ENCODE measurements at places on chromosomes 7 and 10.
A peak's percentile ranks its signal among the peaks of the same experiment; 100 is the strongest.

DNA sequence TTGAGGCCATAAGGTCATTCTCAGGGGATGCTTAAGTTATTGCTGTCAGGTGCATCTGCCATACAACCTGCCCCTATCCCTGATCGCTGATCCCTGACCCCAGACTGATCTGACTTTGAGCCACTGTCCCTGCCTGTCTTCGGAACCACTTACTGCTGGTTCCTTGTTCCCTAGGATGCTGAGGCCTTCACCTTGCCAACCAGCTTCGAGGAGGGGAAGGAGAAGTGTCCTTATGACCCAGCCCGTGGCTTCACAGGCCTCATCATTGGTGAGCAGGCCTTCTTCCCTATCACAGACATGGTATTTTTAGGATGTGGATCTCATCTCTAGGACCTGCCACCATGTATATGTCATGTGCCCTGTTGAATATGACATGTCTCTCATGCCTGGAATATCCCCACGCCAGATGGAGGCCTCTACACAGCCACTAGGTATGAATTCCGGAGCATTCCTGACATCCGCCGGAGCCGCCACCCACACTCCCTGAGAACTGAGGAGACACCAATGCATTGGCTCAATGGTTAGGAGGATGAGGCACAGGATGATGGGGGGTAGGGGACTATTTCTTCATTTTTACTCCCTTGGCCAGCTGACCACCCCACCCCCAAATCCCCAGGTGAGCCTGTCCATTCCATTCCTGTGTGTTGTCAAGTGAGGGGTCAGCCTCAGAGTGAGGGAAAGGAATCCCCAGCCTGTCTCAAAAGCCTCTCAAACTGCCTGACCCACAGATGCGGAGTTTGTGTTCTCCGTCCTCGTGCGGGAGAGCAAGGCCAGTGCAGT, 9.0 kb downstream of the MRPL43 start:
- DNase-seq = no peak

- no peak for DNase-seq
Observed at GRCh38 chr10:96317067-96317833, 13.0 kb downstream of the DNTT start.

DNA sequence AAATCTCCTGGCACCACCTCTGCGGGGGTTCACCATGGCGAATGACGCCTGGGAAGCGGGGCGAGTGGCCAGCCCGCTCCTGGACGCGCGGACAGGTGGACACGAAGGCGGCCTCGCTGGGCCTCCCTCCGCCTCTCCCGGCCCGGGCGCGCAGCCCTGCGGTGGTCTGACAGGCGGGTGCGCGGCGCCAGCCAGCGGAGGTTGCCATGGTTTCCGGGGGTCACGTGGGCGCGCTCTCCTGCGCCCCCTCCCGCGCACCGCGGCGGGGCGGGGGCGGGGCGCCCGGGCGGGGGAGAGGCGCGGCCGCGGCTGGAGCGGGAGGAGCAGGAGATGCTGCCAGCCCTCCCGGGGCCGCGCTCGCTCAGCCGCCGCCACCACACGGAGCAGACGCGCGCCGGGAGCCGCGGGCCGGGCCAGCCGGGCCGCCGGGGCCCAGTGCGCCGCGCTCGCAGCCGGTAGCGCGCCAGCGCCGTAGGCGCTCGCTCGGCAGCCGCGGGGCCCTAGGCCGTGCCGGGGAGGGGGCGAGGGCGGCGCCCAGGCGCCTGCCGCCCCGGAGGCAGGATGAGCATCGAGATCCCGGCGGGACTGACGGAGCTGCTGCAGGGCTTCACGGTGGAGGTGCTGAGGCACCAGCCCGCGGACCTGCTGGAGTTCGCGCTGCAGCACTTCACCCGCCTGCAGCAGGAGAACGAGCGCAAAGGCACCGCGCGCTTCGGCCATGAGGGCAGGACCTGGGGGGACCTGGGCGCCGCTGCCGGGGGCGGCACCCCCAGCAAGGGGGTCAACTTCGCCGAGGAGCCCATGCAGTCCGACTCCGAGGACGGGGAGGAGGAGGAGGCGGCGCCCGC, at the start of gene PRKAR2B:
PRKAR2B (plus strand) TSS at position 359 of the 848 bp plus-strand sequence; CDS start at position 562, 203 bp downstream.
- DNase-seq = peak; percentile 85

- DNase-seq = no peak
Observed at GRCh38 chr10:119227825-119228224, 20.5 kb downstream of the GRK5 start.

- no peak for DNase-seq
Observed at GRCh38 chr7:10038351-10038750, 935.3 kb upstream of the PHF14 start.

- DNase-seq = no peak
Observed at GRCh38 chr10:95547791-95548435, 13.3 kb downstream of the SORBS1 start.

GRCh38 chr10:130227883-130228282, 91.7 kb downstream of the GLRX3 start:
- no peak for DNase-seq

Measured in CD4-positive, alpha-beta T cell treated with Interleukin-6 for 4 hours (primary cell).